ENCODE measurements at places on chromosomes 7 and 10. TPM values are rescaled to one million over a fixed set of nuclear protein-coding genes. Genes with fewer than 3 reads are reported as not detected.

TAX1BP1 gene
- 115 TPM for polyA plus RNA-seq

INA gene
- 0.54 TPM for polyA plus RNA-seq

CYP17A1 gene
- 0.66 TPM for polyA plus RNA-seq

EGR2 gene
- 2.0 TPM for polyA plus RNA-seq

PHYHIPL gene
- polyA plus RNA-seq = 14.3 TPM

STEAP1 gene
- polyA plus RNA-seq = 14.0 TPM

CYP26C1 gene
- 0.16 TPM for polyA plus RNA-seq

SPDYE16 gene
- 2.0 TPM for polyA plus RNA-seq

ZCCHC24 gene
- 20.9 TPM for polyA plus RNA-seq

CALHM3 gene
- not detected for polyA plus RNA-seq

PLOD3 gene
- 43.6 TPM for polyA plus RNA-seq

POLR2J2 gene
- polyA plus RNA-seq = 1.6 TPM

LRRN3 gene
- polyA plus RNA-seq = 3.9 TPM

PDE6C gene
- polyA plus RNA-seq = 0.40 TPM

ITGA8 gene
- polyA plus RNA-seq = 38.3 TPM

COMTD1 gene
- 10.3 TPM for polyA plus RNA-seq

TMEM213 gene
- polyA plus RNA-seq = 52.3 TPM

PPP1R3A gene
- polyA plus RNA-seq = not detected

MRPS33 gene
- 78.6 TPM for polyA plus RNA-seq

EN2 gene
- 0.10 TPM for polyA plus RNA-seq

Data from renal cortex interstitium (tissue), 15 donors.